Renal pelvis (tissue), 12 donors: ENCODE measurements at places on chromosomes 1 and 21.

DNA sequence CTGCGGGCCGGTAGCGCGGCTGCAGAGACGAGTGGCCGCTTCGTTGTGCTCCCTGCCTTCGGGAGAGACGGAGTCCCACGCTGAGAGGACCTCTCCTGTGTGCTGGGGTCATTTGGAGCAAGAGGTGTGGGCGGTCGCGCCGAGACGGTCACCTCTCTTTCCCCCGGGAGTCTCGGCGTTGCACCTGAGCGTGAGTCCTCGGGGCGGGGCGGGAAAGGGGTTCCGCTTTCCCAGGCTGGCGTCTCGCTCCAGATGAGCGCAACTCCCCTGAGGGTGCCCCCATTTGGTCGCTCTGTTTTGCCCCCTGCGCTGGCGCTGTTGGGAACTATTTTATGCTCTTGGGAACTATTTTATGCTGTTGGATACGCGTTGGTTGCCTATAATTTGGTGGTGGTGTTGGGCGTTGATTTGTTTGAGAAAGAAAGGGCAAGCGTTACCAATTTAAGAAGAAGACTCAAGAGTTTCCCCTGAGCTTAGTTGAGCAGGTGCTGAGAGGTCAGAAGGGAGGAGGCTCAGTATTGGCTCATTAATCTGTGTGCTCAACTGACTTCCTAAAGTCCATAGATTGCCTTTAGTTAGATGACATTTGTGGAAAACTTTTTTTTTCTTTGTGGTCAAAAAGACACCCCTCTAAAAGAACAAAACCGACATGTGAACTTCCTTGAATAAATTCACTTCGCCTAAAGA lies 683 bp downstream of the LRRC8B start:
- DNase-seq: peak; percentile 48

DNA sequence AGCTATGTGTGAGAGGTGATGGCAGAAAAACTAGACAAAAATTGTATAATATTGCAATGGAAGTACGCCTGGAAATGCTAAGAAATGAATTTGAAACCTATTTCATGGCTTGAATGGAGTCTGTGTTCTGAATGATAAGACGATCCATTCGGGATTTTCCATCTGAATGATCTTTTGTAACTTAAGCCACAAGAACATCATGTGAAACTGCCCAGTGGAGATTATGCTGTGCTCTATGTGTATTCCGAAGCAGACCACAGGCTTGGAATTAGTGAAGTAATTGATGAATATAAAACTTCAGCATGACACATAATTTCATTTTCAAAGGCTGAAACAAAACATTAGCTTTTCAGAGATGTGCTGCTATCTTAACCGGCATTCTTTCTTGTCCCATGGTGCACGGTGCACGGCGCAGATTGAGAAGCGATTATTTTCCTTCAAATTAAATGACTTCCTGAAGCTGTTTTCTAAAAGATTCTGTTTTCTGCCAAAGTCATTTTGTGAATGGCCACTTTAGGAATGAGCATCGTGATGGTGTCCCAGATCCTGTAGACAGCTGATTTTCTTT lies 652.9 kb downstream of the PLA2G4A start:
- no peak for DNase-seq

GRCh38 chr1:221994939-221995338 lies 253.1 kb upstream of the DUSP10 start:
- no peak for DNase-seq

GRCh38 chr1:36851087-36851486 lies 183.2 kb downstream of the GRIK3 start:
- DNase-seq: no peak

DNA sequence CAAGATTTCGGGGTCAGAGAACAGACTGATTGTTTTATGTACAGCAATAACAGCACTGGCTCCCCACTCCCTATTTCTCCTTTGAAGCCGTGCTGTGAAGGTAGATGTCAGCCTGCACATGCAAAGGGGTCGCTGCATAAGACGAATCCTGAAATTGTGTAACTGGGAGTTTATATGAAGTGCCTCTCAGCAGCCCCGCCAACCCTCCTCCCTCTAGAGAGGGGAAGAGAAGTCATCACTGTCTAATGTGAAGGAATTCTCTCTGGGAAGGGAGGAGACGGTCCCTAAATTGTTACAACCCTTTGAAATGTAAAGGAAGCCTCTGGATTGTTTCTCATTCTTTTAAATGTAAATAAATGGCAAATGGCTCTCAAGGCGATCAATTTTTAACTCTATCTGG lies 545.3 kb downstream of the PLA2G4A start:
- no peak for DNase-seq

DNA sequence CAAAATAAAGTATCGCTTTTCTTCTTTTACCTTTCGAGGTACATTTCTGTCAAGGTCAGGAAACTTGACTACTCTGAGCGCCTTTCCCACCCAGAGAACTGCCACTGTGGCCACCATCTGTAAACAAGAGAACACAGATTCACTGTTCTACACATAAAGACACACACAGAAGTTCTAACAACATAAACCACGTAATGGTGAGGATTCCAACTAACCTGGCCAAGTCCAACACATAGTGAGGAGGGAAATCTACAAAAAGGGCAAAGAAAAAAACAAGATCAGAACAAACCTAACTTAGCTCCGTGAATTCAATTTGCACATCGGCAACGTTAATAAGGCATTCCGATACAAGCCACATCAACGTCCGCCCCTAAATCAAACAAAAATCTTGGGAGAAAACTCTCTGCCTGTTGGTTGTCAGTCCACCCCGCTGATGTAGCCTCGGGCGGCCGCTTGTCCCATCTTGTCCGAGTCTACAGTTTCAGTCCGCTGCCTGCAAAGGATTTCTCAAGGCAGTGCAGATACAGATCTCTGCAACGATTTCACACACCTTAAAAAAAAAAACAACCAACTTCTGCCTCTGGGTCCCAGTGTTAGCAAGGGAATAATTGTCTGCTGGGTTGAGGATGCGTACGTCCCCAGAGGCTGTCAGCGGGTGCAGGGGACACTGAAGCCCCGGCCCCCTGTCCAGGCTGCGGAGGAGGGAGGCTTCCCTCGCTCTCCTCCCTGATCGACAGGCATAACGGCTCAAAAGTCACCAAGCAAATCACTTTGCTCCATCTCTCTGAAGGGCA lies 1.0 kb downstream of the SLC35D1 start:
- peak; percentile 48 for DNase-seq

DNA sequence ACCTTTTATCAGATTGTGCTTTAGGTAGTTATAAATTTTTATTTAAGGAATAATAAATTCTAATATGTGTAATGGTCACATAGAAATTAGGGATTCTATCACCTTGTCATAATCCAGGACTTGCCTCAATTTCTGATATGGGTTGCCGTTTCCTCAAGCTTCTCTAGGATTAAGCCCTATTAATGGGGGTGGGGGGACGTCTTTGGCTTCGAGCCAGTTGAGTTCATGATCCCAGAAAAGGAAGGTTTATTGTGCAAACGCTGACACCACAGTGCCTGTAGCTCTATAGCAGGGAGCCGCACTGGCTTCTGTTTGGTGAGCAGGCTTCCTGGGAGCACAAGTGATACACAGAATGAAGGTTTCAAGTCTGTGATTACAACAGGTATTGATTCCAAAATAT lies 22.0 kb upstream of the VAMP3 start:
- no peak for DNase-seq

GRCh38 chr1:171590022-171590421 lies 32.0 kb upstream of the MYOCOS start:
- DNase-seq: no peak

- no peak for DNase-seq
These were observed 44.6 kb downstream of the JAK1 start for GRCh38 chr1:64921771-64922170.

- no peak for DNase-seq
These were observed 3.4 kb upstream of the KIFAP3 start for GRCh38 chr1:170077926-170078325.

DNA sequence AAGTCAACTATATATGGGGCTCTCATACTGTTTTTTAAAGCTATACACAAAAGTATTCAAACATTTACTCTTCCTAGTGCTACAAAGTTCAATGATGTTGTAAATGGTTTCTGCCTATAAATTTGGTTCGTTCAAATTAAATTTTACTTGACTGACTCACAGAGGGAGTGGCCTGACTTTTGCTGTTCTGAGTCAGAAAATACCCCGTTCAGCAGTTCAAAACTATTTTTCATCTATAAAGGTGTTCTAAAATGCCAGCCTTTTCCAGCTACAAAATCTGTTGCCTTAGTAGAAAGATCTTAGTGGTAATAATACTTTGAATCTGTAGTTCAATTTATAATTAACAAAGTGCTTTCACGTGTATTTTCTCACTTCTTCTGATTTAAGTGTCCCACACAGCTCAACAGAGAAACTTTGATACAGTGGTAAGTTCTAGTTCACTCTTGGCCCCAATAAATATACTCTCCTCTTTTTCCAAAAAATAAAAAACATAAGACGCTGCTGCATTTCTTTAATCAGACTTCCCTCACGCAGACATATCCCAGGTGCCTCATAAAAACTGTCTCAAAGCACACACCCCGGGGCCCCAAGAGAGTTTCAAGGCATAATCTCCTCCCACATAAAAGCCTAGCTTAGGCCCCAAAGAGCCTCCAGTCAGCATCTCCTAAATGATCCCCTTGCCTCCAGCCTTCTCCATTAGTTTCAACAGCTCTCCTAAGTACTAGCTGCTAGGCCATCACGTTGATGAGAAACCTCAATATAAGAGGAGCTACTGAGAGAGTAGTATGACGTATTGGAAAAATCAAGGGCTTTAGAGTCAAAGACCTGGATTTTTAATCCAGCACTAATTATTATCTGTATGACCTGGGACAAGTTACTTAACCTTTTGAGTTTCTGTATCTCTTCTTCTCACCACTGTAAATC lies 3.2 kb downstream of the PTP4A2 start:
- no peak for DNase-seq
